Stimulated activated CD8-positive, alpha-beta memory T cell treated with anti-CD3 and anti-CD28 coated beads, Interleukin-2, amount 100 ng/mL, for 1 hour (primary cell): ENCODE measurements at places on chromosomes 2 and 18.

DNA sequence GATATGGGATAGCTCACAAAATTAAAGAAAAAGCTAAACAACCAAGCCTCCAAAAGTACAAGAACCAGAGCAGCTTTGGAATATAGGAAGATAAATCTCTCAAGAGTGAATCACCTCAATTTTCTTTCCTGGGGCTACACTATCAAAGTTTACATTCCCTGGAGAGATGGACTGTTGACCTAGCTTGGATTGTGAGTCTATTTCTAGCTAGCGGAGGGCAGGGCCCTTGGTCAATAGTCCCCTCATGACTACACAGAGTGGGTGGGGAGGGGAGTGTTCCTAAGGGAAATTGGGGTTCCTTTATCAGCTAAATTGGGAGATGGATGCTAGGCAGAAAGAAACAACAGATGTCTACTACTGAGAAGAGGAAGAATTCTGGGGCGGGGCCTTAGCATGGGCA is 29.9 kb upstream of the EIF2AK3 start:
- DNase-seq, result no peak

- no peak for DNase-seq
Measured at GRCh38 chr2:135512099-135512498, 18.9 kb downstream of the ZRANB3 start.

DNA sequence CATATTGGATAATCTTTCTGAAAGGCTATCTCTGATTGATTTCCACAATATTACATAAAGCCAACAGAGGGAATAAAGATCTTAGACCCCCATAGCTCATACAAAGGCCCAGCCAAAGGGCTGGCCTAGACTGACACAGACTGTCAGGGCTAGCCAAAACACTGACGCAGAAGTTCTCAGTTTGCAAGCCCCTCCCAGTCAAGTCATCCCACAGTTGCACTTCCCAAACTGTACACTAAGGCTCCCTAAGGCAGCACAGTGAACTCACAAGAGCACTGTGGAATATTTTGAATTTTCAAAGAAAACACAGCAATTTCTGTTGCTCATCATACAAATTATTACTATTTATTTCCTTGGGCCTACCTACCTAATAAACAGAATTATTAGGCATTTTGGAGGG is 244.9 kb downstream of the SP3 start:
- DNase-seq, result no peak

GRCh38 chr2:177164584-177165052 is 48.0 kb upstream of the HNRNPA3 start:
- peak; percentile 67 for DNase-seq

DNA sequence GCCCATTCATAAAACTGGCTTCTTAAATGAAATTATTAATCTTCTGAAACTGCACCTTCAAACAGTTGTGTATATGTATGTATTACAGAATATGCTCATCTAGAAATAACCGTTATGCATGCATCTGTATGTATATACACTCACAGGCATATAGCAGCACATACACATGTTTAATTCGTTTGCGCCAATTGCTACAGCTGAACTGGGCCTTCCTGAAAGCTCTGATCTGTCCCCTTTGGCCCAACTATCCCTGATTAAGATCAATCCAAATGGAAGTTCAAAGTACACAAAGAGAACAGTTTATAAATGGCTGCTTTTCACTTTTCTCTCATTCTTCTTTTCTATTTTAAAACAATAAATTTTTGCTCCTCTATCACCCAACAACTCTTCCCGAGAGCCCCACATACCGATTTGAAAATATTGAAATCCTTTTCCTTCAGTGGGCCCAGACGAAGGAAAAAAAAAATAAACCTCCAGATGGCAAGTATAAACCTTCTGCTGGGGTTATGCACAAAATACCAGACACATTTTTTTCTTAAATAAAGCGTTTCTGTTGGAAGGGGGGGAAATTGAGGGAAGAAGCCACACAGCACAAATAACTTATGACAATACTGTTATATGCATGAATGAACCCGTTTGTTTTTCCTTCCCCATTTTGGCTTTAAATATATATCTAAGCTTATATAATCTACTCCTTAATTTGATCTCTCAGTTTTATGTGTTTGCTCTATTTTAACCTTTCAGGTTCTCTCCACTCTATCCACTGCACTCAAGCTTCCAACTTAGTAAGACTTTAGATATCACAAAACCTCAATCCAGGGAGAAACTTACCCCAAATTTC is 267.3 kb downstream of the TCF4 start:
- no peak for DNase-seq

GRCh38 chr2:230893841-230894781 is 29.4 kb downstream of the ITM2C start:
- DNase-seq, result no peak

GRCh38 chr2:17164550-17164949 is 353.7 kb downstream of the RAD51AP2 start:
- no peak for DNase-seq

DNA sequence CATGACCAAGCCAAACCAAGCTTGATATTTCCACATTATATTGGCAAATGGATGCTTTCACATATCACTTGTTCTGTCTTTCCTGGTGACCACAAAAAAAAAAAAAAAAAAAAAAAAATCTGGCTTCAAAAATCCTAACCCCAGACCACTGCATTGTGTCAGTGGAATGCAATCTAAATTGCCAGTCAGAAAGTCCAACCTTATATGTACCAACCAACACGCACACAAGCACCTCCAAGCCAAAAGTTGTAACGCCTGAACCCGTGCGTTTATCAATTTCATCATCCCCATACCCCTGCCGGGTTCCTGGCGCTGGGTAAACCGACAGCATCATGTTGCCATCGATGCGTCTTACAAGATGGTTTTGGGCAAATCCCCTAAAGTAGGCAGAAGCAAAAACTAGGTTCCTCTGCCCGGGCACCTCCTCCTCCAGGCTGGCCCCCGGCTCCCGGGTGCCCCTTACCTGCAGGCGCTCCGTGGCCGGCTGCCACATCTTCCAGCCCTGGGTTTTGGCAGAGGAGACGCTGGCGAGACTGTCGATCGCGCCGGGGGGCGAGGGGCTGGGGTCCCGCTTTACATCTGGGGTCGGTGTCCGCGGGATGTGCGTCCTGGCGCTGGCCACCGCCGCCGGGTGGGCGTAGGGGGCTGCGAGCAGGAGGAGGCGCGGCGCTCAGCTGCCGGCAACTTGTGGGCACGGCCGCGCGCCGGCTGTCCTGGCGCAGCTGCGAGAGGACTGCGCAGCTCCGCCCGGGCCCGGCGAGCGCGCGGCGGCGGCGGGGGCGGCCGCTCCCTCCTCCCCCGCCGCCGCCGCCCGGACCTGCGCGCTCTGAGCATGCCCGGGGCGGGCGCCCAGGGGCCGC is at the start of gene PID1:
TSS of gene PID1 (minus strand) at position 737 of the 860 bp plus-strand sequence. CDS start at position 493, 244 bp downstream.
- DNase-seq, result no peak

DNA sequence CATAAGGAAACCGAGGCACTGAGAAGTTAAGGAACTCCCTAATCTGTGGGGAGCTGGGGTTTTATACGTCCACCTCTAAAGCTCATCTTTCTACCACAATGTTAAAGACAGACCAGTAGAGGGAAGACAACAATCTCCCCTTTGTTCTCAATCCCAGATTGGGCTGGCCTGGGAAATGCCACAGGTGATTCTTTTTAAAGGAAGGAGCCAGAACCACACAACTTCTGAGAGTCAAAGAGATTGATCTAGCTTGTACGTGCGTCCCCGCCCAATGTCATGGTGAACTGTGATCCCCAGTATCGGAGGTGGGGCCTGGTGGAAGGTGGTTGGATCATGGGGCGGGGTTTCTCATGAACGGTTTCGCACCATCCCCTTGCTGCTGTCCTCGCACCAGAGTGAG is 81.8 kb upstream of the LCLAT1 start:
- DNase-seq, result no peak

- DNase-seq, result no peak
Measured at GRCh38 chr2:128642316-128642715, 323.6 kb upstream of the HS6ST1 start.
